ENCODE measurements at places on chromosomes 2 and 18.

DNA sequence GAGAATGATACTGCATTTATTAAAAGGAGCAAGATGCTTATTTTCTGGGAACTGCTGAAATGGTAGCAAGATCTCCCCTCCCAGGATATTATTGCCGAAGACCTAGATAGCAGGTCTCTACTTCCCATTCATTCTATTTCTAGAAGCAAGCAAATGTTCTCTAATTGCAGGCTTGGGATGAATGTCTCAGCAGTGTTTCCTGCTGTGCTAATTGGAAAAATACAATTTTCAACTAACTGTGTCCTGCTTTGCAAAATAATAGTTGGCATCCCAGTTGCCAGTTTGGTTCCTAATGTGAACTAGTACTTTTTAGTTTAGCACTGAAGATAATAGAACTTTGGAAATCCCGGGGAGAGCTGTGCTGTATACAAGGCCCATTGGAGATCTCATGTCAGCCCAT, 26.1 kb downstream of the SLC20A1 start:
- DNase-seq: no peak

DNA sequence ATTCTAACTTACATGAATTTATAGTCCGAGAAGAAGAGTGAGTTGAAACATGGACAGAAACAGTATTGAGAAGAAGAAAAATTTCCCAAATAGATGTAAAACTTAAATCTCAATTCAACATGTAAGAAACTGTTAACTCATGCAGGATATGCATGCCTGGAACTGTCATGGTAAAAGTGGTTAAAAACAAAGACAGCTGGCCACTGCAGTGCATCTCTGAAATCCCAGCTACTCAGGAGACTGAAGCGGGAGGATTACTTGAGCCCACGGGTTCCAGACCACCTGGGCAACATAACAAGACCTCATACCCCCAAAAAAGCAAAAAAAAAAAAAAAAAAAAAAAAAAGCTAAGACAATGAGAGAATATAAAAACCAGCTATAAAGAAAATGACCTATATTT, 93.0 kb upstream of the TTC27 start:
- DNase-seq: no peak

GRCh38 chr18:75279381-75279780, 68.8 kb downstream of the TSHZ1 start:
- DNase-seq: no peak

DNA sequence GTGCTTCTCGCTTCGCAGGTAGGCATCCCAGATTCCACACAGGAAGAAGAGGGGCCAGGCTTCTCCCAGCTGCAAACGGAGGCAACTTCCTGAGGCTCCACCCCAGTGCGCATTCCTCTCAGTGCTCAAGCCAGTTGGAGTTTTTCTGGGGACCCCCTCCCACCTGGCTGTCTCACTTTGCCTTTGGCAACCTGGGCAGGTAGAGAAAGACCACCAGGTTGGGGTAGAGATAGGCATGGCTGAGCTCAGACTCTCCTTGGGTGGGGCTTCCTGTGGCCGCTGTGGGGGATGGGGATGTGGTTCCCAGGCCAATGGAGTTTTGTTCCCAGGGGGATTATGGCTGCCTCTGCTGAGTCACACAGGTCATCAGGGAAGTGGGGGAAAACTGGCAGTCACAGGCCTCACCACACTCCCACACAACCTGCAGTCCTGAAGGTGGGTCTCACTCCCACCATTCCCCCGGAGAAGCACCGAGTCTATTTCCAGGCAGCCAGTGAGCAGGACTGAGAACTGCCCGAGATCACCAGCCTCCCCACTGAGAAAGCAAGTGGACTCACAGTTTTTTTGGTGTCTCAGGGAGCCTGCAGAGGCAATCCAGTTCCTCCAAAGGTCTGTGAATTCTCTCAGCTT, 38.1 kb downstream of the SLC39A10 start:
- DNase-seq: no peak

DNA sequence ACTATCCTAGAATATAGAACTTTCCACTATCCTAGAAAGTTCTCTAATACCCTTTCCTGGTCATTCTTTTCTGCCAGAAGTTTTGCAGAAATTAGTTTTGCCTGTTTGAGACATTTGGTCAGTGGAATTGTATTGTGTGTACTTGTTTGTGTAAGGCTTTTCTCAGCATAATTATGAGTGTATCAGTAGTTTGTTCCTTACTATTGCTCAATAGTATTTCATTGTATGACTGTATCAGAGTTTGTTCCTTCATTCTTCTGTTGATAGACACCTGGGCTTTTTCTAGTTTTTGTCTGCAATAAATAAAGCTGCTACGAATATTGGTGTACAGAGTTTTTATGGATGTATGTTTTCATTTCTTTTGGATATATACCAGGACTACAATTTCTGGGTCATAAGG, 27.2 kb downstream of the CCDC138 start:
- DNase-seq: no peak

GRCh38 chr2:37585982-37586621, 85.3 kb downstream of the CDC42EP3 start:
- DNase-seq: peak; percentile 78

DNA sequence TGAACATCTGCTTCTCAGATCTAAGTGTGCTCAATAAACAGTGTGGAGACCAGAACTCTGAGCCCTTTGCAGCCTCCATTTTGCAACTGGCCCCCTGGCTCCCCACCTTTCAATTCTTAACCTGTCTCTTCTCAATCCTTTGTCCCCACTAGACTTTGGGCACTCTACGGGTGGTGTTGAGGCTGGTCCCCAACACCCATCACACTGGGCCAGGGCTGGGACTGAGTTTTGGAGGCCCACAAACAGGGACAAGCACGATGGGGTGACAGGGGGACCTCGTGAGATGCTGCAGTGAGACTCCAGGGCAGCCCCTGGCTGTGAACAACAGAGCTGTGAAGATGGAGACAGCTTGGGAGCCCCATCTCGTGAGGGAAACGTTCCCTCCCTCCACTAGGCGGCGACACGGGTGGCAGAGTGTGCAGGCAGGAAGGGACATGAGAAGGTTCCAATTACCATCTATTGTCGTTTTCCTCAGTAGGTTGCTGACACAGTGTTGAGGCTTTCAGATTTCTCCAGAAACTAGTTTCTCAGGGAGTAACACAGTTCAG, 1.2 kb downstream of the ANKMY1 start:
- DNase-seq: peak; percentile 55

DNA sequence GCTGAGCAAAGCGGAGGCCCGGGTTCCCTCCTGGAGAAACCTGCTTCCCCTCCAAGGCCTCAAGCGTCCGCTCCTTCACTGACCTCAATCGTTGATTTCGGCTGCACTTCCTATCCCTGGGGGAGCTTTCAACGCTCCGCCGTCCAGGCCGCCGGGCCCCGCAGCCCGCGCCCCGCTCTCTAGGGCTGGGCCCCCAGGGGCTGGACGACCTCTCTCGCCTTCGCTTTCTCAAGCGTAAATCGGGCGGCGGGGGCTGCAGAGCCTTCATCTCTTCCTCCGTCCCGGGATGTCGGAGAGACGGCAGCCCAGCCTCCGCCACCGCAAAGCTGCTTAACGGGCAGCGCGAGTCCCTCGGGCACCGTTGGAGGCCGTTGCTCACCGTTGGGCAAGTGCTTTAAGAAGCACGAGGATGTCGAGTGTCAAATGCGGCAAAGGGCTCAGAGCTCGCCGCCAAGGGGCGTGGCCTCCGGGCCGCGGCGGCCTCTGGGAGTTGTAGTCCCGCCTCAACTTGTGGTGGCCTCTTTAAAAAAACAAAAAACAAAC, 8.5 kb downstream of the HES6 start:
- DNase-seq: peak; percentile 69

DNA sequence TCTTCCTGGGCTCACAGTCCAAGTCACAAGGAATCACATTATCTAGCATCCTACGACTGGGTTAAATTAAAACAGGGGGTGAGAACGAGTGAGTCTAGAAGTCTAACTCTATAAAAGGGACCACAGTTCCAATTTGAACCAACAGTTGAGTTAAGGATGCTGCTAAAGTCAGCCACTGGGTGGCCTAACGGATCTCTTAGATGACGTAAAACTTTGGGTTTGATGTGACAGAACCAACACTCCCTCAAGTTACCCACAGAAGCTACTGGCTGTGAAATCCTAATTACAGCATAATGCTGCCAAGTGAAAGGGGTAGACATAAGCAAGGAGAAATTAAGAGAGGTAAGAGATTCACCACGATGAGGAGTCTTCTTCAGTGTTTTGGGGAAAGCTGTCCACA, 32.7 kb upstream of the RUFY4 start:
- DNase-seq: no peak

DNA sequence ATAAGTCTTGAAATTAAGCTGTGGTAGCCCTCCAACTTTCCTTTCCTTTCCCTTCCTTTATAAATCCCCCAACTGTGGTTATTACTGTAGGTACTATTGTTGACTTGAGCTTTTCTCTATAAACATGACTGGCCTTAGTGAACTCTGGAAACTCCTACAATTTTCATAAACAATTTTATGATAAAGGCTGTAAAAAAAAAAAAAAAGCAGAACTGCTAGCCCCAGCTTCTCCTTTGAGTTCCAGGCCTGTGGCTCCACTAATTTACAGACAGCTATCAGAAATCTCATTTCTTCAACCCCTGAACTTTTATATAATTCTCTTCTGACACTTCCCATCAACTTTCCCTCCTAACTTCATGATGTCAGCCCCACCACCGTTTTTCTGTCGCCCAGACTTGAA, 174.3 kb downstream of the IKZF2 start:
- DNase-seq: no peak

- DNase-seq: peak; percentile 49
Observed at GRCh38 chr2:178473931-178474330, 4.5 kb downstream of the FKBP7 start.

- DNase-seq: no peak
Observed at GRCh38 chr2:121036226-121036692, 248.7 kb downstream of the TFCP2L1 start.

DNA sequence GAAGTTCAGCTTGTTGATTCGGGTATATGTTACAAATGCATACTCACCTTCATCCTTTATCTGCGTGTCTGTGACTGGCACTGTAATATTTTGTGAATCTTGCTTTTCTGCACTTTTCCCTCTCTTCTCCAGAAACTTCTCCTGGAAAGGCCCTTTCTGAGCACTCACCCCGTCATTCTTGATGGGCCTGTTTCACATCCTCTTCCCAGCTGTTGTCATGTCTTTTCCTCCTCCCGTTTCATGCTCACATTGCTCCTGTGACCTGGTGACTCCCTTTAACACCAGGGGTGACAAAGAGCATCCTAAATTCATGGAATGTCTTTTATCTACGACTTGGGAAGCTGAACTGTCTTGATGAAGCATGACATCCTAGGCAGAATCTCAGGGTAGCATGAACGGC, 65.8 kb downstream of the CD8B2 start:
- no peak for DNase-seq

GRCh38 chr2:965640-966147, 15.0 kb downstream of the SNTG2 start:
- no peak for DNase-seq

DNA sequence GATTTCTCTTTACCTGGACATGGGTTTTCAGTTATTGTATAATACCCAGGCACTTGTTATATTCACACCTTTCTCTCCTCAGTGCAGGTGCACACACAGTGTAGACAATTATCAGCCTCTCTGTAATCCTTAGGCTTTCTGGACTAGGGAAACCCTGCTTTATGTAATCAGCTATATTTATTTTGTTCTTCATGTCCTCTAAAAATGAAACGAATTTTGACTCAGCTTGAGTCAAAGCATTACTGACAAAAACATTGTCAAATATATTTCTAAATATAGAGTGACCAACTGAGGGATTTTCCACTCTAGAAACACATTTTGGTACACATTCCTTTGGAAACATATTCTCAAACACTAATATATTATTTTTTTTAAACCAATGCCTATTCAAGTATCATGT, 144.8 kb upstream of the GULP1 start:
- DNase-seq: peak; percentile 11

DNA sequence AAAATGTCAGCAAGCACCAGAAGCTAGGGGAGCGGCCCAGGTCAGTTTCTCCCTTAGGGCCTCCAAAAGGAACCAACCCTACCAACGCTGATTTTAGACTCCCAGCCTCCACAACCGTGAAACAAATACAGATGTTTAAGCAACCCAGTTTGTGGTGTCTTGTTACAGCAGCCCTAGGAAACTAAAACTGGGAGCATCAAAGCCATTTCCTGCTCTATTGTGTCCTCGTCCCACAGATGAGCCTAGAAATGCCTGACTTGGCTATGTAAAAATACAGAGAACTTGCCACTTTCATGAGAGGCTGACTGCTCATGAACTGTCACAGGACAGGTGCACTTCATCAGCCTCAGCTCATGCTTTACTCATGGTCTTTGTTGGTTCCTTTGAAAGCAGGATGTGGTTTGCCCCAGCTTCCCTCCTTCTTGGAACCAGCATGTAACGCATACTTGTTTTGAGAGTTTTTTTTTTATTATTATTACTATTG, 97.6 kb upstream of the SLC39A10 start:
- DNase-seq: peak; percentile 93

DNA sequence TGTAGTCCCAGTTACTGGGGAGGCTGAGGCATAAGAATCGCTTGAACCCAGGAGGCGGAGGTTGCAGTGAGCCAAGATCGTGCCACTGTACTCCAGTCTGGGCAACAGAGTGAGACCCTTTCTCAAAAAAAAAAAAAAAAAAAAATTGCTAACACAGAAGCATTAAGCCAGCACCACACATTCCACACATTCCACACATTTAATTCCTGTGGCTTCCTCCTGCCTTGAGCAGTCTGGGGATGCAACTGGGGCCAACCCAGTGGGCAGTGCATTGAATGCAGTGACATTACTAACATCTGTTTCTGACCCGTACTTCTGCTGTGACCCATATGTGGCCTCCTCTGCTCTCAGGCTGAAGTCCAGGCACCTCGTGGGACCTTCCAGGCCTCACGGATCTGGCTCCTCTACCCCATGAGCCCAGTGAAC, 107.0 kb downstream of the BCL2L11 start:
- peak; percentile 70 for DNase-seq

DNA sequence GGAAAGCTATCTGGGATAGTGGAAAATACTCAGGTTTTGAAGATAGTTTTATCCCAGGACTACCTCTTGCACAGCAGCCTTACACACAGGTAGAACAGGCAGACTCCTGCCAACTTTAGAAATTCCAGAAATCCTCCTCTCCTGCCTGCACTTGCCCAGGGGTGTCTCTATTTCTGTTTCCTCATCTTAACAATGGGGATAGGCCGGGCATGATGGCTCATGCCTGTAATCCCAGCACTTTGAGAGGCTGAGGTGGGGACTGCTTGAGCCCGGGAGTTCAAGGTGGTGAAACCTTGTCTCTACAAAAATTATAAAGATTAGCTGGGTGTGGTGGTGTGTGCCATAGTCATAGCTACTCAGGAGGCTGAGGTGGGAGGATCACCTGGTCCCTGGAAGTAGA, 117.0 kb upstream of the ARL5A start:
- DNase-seq: no peak

DNA sequence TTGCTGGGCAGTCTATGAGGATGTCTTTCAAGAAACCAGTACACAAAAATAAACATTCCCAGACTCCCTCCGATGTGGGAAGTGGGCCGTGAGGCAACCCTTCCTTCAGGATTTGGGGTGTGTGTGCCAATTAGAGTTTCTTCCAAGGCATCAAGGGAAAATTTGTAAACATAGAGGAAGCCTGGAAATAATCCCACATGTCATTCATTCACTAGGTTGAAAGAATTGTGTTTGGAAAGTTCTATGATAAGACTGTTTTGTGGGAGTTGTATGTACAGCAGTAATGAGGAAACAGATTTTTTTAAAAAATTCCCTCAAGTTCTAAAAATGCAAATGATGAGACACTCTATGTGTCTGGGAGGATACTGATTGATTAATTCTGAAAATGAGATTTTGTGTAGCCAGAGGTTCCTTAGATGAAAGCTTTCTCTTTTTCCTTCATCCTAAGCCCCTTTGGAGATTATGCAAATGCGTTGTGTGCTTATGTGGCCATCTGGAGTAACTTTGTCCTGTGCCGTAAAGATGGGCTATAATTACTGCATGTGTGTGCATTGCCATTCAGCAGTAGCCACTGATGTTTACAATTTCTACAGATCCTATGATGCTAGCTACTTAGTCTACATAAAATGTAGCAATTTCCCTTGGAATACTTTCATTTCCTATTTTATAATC, 107.8 kb upstream of the TPO start:
- no peak for DNase-seq

Measured in cardiac fibroblast (primary cell).